ENCODE measurements at places on chromosomes 6 and 20.

DNA sequence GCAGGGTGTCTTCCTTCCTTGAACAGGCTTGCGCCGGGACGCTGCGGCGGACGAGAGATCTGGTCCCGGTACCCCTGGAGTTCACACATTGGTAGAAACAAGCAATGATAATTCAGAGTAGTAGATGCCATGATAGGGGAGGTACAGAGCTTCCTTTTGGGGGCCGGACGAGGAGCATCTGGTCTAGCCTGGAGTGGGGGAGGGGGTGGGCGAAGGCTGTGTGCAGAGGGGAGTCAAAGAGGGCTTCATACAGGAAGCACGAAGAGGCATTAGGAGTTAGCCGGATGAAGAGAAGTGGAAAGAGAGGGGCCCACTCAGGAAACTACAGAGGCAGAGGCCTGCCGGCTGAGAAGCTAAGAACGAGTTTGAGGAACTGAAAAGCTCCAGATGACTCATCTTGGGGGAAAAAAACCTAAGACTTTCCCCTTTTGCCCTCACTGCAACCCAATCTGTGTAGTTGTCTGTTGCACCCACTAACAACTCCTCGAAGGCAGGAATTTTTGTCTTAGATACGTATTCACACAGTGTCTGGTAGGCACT, 611 bp downstream of the CNPY3 start:
- DNase-seq, result no peak

DNA sequence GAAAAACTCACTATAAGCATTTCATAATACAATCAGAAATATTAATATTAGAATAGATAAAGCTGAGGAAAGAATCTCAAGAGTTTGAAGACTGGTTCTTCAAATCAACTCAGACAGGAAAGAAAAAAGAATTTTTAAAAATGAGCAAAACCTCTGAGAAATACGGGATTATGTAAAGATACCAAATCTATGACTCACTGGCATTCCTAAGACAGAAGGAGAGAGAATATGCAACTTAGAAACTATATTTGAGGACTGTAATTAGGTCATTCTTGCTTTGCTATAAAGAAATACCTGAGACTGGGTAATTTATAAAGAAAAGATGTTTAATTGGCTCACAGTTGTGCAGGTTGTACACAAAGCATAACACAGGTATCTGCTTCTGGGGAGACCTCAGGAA, 665.1 kb downstream of the RNF144B start:
- DNase-seq, result no peak

DNA sequence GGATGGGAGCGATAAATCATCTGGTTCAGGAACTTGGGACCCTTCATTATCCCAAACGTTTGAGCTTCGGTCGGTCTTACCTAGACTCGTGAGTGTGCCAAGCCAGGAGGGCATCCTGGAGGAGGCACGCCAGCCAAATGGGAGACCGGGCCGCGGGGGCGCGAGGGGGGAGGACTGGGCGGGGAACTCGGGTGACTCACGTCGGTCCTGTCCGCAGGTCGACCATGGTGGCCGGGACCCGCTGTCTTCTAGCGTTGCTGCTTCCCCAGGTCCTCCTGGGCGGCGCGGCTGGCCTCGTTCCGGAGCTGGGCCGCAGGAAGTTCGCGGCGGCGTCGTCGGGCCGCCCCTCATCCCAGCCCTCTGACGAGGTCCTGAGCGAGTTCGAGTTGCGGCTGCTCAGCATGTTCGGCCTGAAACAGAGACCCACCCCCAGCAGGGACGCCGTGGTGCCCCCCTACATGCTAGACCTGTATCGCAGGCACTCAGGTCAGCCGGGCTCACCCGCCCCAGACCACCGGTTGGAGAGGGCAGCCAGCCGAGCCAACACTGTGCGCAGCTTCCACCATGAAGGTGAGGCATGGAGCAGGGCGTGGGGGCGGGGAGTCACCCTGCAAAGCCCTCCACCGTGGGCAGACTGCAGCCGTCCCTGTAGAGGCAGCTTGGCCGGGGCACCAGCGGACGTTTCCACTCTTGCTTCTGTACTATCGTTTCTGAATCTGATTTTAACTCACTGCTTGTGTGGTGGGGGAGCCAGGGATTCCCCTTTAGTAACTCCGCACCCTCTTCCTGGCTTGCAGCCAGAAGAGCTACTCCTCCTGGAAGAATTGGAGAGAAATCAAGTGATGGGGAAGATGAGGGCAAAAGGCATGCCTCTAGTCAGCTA, 2.7 kb downstream of the BMP2 start:
- DNase-seq, result peak; percentile 36

DNA sequence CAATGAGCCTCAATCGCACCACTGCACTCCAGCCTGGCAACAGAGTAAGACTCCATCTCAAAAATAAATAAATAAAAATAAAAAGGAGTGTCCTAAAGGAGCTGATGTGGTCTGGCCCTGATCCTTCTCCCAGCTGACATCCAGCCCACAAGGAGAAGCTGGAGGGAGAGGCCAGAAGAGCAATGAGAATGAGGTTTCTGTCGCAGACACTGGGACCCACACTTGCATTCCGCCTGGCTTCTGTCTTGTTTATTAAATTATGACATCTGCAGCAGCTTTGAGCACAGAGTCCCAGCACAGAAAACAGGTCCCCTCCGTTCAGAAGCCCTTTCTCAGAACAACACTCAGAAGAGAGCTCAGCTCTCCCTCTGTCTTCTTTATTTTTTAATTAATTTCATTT, 10.3 kb upstream of the E2F1 start:
- DNase-seq, result no peak

- no peak for DNase-seq
Observed at GRCh38 chr6:144065213-144065660, 30.1 kb downstream of the SF3B5 start.

DNA sequence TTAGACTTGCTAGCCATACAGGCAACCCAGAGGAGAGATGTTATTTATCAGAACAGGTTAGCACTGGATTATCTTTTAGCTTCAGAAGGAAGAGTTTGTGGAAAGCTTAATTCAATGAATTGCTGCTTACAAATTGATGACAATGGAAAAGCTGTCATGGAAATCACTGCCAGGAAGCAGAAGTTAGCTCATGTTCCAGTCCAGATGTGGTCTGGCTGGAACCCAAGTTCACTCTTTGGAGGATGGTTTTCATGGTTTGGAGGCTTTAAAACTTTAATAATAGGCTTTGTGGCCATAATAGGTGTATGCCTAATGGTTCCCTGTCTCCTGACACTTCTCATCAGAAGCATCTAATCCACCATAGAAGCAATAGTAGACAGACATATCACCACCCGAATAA, 699.0 kb downstream of the PHF3 start:
- peak; percentile 34 for DNase-seq

DNA sequence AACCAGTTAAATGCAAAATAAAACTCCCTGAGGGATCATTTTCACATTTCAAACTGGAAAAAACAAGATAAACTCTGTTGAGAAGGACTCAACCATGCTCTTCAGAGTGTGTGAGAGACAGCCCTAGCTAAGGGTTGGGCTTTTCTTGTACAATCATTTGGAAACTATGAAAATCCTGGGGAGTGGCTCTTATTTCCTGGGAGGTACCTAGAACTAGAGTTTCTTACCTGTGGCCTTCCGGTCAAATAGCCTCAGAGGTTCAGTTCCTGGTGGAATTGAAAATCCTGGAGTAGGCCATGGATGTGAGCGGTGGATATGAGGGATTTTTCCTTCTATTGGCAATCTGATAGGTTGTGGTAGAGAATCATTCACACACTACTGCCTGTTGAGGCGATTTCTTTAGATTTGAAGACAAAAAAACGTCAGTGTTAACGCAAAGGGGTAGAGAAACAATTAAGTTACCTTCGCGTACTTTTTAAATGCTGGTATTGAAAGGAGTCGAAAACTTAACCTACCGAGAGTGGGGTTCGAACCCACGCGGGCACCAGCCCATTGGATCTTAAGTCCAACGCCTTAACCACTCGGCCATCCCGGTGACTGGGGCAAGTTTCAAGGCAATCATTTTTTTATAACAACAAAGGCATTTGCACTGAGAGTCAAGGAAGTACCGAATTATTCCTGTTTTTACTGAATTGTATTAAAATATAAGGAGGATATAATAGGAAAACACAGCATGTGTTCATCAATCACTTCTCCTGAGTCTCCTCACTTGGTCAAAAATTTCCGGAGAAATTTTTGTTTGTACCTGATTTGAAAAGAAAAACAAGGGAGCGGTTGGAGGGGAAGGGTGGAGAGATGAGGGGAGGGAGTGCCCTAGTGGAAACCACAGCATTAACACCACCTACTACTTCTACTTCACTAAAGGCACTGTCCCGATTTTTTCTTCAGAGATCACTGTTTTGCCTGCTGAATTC, 191.3 kb downstream of the OR2B2 start:
- no peak for DNase-seq

- peak; percentile 5 for DNase-seq
Observed at GRCh38 chr20:47258745-47259695, 97.5 kb downstream of the ZMYND8 start.

DNA sequence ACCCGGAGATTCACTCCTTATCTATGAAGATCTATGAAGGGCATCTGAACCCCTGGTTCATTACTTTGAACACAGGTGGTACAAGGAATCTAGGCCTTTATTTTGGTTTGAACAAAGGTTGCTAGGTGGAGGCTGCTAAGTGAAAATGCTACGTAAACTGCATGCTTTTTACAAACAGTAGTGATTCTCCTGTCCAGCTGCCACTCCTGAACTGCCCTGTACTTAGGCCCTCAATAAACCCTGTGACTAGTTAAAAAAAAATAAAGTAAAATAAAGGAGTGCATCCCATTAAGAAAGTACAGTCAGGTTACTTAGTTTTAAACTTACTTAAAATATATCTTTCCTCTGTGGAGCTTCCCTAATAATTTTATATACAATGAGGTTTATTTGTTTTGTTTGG, 27.7 kb upstream of the ARG1 start:
- no peak for DNase-seq

- DNase-seq, result no peak
Observed at GRCh38 chr6:157661652-157662051, 161.4 kb upstream of the SNX9 start.

DNA sequence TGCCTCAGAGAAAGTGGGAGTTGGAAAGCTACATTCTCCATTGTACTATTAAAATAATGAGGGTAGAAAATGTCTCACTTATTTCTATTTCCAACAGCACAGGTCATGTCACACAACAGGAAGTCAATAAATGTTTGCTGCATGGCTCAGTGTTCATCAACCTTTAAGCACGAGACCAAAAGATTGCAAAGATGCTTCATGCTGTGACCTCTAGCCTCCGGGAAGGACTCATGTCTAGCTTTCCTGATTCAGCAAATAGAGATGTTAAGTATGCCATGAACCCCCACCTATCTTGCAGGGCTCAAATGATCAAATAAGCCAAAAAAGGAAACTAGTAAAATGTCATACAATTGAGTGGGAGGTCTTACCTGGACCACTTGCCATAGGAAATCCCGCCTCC, 57.4 kb downstream of the NCOA6 start:
- no peak for DNase-seq

DNA sequence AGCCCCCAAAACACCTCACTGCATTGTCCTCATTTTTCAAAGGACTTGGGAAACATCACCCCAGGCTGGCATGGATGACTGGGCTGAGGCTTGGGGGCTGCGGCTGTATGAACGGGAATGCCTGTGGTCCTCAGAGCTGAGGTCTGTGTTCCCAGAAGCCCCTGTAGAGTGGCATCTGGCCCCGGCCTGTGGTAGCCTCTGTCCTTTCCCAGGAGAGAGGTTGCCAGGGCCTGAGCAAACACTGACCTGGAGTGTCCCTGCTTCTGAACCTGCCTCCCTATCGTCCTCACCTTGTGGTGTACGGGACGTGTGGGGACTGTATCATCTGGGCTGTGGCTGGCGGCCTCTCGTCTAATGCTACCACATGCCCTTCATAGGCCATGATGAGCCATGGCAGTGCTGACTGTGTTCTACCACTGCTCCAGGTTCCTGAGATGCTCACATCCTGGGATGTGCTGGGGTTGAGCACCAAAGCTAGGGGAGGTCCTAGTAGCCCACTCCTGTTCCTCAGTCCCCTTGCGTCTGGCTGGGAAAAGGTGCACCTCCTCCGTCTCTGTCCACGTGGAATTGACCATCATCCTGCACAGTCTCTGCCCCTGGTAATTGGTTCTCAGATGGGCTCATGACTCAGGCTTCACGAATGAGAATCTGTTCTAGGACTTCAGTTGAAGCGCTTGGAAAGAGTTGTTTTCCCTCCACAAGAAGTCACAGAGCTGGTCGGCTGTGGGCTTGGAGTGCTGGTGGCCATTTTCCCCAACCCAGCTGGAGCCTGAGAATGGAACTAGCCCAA, 27.6 kb downstream of the PHACTR3 start:
- DNase-seq, result no peak

DNA sequence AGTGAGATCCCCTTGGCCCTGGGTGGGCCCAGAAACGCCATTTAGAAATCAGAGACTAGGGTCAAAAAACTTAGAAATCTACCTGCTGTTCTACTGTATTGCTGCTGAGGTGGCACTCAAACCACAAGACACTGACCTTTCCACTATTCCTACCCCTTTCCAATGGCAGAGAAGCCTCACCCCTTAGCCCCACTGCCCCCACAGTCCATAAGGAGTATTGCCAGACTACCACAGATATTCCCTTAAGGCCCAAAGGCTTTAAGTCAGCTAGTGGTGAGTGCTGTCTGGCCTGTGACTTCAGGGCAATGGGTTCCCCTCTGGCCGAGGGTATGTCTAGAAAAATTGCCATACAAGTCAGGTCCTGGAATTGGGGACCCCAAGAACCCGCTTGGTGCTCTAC, 656.1 kb downstream of the COL12A1 start:
- no peak for DNase-seq
